ENCODE measurements at places on chromosomes 12 and 14. TPM values are rescaled to one million over a fixed set of nuclear protein-coding genes. Genes with fewer than 3 reads are reported as not detected.

CALCOCO1 gene
- 31.0 TPM for polyA plus RNA-seq

PTCSC3 gene
- polyA plus RNA-seq: not detected

HEBP1 gene
- 79.4 TPM for polyA plus RNA-seq

STON2 gene
- 4.7 TPM for polyA plus RNA-seq

C14orf39 gene
- polyA plus RNA-seq: not detected

KRT83 gene
- polyA plus RNA-seq: not detected

MANSC4 gene
- 0.16 TPM for polyA plus RNA-seq

RSRC2 gene
- polyA plus RNA-seq: 51.8 TPM

AQP6 gene
- polyA plus RNA-seq: 0.03 TPM

DACT1 gene
- 2.6 TPM for polyA plus RNA-seq

GLT1D1 gene
- 1.6 TPM for polyA plus RNA-seq

RILPL1 gene
- polyA plus RNA-seq: 5.3 TPM

TAS2R20 gene
- 0.27 TPM for polyA plus RNA-seq

TRHDE gene
- polyA plus RNA-seq: 0.43 TPM

RARG gene
- 4.6 TPM for polyA plus RNA-seq

SART3 gene
- 14.6 TPM for polyA plus RNA-seq

JPH4 gene
- polyA plus RNA-seq: 0.93 TPM

DNA sequence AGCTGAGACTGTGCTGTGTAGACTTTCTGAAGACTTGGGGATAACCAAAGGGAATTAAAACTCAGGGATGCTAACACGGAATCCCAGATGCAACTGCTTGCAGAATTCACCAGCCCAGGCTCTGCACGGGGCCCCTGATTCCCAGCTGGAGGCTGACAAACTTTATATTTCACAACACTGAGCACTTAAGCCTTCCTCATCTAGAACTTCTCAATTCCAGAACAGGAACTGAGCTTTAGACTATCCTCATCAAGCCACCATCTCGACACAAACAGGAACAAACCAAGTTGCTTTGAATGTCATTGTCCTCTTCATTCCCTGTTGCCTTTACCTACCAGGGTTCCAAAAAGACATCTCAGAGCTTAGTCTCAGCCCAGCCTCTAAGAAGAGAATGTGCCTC, 22.2 kb downstream of the CCDC63 start:
- no peak for DNase-seq

DNA sequence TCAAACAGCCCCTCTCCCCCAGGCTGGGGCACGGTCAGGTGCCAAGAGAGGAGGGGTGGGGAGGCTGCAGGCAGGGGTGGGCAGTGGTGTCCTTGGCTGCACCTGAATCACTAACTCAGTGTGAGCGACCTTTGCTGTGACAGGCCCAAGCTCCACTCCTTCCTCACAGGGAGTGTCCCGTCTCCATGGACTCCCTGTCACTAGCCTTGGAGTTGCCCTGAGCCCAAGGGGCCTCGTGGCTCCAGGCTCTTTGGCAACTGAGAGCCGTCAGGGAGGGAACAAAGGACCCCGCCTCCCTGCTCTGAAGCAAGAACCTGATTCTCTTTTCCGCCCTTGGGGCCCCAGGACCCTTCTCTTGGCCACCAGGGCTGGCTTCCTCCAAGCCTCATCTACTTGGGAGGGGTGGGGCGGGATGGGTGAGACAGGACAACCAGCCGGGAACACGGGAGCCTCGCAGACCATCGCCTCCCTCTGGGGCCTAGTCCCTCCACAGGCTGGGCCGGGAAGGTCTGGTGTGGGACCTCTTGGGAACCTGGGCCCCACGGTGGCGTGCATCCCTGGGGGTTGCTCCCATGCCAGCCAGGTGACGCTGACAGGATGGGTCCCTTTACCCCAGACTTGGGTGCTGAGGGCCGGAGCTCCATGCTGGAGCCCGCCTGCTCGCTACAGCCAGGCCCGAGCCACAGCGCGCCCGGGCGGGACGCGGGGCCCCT, 935 bp upstream of the ADSS1 start:
- DNase-seq: no peak

GRCh38 chr12:57760347-57760982, 5.6 kb downstream of the MARCHF9 start:
- DNase-seq: no peak

- DNase-seq: no peak
These were observed 814.5 kb downstream of the RPS29 start for GRCh38 chr14:48771717-48772116.

GRCh38 chr12:2229661-2230539, 177.1 kb downstream of the CACNA1C start:
- no peak for DNase-seq

GRCh38 chr12:27161458-27162228, 79.3 kb upstream of the C12orf71 start:
- DNase-seq: no peak

DNA sequence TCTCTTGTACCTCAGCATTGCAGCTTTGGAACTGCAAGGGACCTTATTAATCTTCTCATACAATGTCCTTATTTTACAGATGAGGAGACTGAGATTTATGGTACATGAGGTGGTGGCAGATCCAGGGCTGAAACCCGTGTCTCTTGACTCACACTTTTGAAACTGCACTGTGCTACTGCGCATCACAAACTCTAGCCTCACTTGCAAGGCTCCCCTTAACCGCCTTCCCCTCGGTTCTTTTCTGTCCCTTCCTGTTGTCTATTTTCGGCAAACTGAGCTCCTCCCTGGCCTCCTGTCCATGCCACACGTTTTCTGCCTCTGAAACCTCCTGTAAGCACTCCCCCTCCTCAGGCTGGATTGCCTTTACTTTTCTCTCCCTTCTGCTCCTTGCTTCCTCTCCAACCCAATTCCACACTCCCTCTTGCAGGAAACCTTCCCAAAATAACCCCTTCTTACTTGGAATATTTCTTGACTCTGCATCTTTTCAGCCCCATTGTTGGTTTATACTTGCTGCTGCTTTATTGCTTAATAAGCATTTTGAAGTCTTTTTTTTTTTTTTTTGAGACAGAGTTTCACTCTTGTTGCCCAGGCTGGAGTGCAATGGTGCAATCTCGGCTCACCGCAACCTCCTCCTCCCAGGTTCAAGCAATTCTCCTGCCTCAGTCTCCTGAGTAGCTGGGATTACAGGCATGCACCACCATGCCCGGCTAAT, 72.4 kb upstream of the CISTR start:
- no peak for DNase-seq

DNA sequence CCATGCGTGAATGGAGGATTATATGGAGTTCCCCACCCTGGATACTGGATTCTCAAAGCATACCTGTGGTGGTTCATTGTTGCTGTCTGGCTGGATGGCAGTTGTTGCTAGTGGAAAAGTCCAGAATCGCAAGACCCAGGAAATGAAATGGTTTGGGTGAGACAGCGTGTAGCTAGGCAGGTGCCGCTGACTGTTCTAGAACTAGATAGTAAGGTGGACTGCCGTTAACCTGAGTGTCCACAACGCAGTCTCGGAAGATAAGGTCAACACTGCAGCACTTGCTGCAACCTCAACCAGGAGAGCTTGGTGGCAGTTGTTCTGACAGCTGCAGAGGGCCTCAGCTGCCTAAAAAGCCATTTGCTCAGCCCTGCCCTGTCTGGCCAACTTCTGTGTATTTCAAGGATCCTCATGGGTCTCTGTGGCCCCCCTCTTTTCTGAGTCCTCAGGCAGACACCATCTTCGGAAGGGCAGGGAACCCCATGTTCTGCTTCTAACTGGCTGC, 15.5 kb upstream of the IRF2BPL start:
- DNase-seq: no peak

- DNase-seq: no peak
These were observed 90.3 kb downstream of the STAB2 start for GRCh38 chr12:103677341-103677740.

DNA sequence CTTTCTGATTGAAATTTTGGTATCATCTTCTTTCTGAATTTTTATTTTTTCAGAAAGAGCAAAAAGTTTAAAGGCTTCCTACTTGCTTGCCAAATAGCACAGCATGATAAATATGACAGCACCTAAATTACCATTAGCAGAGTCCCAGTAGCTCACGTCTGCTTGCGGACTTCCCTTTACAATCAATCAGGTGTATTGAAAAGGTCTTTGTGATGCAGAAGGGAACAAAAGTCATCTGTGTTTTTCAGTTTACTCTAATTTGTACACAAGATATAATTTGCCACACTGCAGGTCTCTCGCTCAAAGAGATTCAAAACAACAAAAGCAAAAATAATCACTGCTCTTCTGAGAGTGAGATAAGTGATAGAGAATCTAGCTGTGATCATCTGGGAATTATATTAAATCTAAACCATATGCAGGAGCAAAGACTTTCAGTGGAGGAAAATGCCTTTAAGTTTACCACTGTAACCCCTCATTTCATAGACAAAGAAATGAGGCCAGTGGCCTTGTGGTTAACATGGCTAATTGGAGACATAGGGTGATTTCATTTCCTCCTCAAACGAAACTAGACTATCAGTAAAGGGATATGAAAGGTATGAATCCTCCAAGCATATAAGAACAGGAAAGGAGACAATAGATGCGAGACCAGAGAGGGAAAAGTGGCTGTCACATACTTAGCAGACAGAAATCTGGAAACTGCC, 240.8 kb upstream of the TMPO start:
- DNase-seq: no peak

GRCh38 chr14:89125216-89125615, 291.8 kb downstream of the FOXN3 start:
- DNase-seq: no peak

DNA sequence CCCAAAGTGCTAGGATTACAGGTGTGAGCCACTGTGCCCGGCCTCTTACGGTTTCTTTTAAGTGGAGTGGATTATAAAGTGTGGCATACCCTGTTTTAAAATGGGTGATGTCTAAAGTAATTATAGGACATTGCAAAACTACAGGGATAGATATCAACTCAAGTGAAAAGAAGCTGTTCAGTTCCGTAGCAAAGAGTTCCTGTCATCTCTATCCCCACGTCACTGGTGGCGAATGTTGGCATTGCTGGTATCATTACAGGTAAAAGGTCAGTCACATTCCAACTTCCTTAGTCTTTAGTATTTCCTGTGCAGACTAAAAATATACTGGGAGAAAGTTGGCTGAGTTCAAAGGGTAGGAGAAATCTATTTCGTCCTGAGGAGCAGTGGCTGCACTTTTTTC, 95.6 kb upstream of the SLC38A2 start:
- DNase-seq: no peak

DNA sequence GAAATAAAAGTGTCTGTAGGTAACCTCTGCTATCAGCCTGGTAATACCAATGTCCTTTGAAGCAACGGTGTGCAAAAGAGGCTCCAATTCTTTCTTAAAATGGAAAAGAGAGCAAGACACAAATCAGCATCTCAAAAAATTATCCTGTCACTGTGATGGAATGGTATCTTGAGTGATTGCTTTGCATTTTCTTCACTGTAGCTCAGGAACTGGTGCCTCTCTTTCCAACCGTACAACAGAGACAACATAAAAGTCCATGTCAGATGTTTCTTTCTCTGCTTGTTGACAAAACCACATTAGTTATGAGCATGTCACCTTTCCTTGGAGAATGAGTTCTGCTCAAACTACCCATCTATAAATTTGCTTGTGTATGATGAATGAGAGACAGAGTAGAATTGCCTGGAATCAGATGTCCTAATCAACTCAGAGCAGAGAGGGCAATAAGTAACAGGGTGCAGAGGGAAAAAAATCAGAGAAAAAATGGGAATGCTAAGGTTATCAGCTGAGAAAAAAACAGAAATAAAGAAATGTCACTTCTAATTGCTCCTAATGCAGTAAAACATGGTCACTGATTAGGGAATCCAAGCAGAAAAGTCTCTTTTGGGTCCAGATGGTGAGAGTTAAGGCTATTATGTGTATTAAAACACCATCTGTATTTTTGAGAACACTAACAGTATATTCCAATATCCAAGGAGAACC, 465.0 kb upstream of the ATP2B1 start:
- DNase-seq: no peak

GRCh38 chr14:74014299-74014698, 4.8 kb downstream of the ENTPD5 start:
- DNase-seq: no peak

DNA sequence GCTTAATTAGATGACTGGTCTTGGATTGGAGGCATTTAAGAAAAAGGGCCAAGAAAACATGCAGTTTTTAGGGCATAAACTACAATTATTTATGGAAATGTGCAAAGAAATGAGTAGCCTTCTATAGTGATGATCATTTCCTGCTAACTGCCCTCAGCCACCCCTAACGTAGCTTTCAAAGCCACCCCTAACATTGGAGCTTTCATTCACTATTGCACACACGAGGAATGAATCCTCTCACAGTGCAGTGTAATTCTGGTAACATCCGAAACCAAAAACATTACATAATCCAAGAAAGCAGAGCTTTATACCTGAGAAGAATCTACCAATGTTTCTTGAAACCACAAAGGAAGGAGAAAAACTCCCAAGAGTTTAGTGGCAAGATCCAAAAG, 1003.6 kb downstream of the TMEM121 start:
- no peak for DNase-seq

GRCh38 chr12:115010324-115010995, 326.5 kb upstream of the TBX3 start:
- no peak for DNase-seq

- peak; percentile 40 for DNase-seq
These were observed 155.5 kb downstream of the ZFP36L1 start for GRCh38 chr14:68637106-68638021.

GRCh38 chr12:110536834-110537604, 34.9 kb downstream of the RAD9B start:
- DNase-seq: no peak

- DNase-seq: peak; percentile 65
These were observed 890 bp downstream of the AVPR1A start for GRCh38 chr12:63149909-63150712.

- no peak for DNase-seq
These were observed 33.7 kb upstream of the PPP1CC start for GRCh38 chr12:110776410-110776809.

- DNase-seq: no peak
These were observed 6.6 kb downstream of the PRKAB1 start for GRCh38 chr12:119674560-119674959.

DNA sequence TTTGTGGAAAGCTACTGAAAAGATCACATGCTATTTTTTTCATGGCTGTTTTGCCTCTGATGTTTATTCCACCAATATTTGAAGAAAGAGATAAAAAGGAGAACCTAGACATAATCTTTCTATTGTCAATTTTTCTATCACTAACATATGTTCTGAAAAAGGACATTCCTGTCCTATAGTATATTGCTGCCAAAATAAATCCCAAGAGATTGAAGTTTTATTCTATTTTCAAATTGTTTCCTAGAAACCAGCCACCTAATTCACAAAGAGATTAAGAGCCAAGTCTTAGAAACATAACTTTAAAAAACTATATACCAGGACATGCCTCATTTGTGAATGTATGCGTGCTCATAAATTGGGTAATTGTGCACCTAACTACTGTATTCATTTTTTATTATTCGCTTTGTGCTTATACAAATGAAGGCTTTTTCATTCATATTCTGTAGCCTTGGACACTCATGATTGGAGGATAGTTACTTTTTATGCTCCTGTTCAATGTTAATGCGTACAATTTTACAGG, 200.7 kb downstream of the FUT8 start:
- no peak for DNase-seq

- no peak for DNase-seq
These were observed 3.1 kb downstream of the ARHGEF25 start for GRCh38 chr12:57614178-57614947.

- peak; percentile 69 for DNase-seq
These were observed 3.6 kb upstream of the TPI1 start for GRCh38 chr12:6863586-6864321.

Measured in spleen (tissue), 13 donors.